Renal pelvis (tissue), 12 donors: ENCODE measurements at places on chromosomes 16 and 17.

DNA sequence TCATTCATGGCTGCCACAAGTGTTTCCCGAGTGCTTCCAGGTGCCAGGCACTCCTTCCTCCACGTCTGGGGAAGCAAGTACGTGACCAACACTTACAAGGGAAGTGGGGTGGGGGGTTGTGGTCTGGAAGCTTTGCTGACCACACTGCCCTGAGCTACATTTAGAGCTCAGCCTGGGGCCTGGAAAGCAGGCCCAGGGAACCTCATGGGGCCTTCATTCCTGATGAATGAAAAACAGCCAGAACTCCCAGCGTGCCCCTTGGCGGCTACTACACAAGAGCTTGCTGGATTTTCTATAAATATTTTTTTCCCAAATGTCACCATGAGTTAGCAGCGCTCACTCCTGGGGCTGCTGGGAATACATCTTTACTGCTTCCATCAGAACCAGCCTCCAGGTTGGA lies 73.3 kb downstream of the ABCC12 start:
- DNase-seq, result no peak

GRCh38 chr16:71552698-71553503 lies 24.0 kb downstream of the TAT start:
- no peak for DNase-seq

DNA sequence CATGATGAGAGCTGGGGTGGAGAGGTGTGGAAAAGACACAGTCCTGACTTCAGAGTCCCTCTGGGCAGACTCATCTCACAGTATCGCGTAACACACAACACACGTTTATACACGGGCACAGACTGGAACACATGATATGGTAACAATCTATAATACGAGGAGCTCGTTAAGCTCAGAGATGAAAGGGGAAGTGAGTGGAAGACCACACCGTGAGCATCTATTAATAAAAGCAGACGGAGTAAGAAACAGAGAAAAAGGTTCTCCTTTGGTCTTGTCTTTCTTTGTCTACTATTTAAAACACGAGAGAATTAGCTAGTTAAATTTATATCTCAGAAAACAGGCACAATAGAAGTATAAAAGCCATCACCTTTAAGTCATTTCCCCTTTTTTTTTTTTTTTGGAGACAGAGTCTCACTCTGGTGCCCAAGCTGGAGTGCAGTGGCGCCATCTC lies 13.5 kb downstream of the ANKRD11 start:
- DNase-seq, result no peak

GRCh38 chr16:87132361-87133014 lies 184.7 kb downstream of the C16orf95 start:
- no peak for DNase-seq

DNA sequence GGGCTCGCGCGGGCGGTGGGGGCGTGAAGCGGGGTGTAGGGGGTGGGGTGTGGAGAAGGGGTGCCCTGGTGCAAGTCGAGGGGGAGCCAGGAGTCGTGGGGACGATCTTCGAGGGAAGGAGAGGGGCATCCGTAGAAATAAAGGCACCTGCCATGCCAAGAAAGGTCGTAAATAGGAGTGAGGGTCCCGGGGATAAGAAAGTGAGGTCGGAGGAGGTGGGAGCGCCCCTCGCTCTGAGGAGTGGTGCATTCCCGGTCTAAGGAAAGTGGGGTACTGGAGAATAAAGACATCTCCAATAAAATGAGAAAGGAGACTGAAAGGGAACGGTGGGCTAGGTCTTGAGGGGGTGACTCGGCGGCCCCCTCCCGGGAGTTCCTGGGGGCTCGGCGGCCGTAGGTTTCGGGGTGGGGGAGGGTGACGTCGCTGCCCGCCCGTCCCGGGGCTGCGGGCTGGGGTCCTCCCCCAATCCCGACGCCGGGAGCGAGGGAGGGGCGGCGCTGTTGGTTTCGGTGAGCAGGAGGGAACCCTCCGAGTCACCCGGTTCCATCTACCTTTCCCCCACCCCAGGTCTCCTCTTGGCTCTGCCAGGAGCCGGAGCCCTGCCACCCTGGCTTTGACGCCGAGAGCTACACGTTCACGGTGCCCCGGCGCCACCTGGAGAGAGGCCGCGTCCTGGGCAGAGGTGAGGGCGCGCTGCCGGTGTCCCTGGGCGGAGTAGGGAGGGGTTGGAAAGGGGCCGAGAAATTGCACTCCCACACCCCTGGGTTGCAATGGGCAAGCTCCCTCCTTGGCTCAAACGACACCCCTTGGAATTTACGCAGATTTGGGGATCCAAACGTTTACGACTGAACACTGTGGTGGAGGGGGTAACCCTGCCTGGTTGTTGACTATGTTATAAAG lies 888 bp downstream of the CDH1 start:
- no peak for DNase-seq

- no peak for DNase-seq
Measured at GRCh38 chr16:10078541-10078949, 103.7 kb downstream of the GRIN2A start.
